ENCODE measurements at places on chromosomes 2 and 18.
A peak's percentile ranks its signal among the peaks of the same experiment; 100 is the strongest.

GRCh38 chr2:239977111-239977510 lies 48.0 kb downstream of the NDUFA10 start:
- DNase-seq, result no peak

GRCh38 chr2:52518678-52519077 lies 1248.9 kb upstream of the CHAC2 start:
- DNase-seq, result no peak

GRCh38 chr2:238861013-238861730 lies 13.3 kb downstream of the TWIST2 start:
- no peak for DNase-seq

DNA sequence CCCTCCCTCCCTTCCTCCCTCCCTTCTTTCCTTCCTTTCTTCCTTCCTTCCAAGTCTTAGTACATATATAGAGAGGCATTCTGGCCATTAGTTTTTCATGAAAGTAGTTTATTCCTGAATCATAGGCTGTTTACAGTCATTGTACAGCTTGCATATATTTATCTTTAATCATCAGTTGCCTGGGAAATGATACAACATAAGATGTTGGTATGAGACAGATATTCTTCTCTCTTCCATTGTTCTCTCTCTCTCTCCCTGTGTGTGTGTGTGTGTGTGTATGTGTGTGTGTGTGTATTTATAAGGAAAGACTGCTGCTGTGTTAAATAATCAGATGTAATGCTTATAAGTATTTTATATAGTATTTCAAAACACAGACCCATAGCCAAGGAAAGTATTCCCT lies 289.8 kb upstream of the UBE2E3 start:
- no peak for DNase-seq

- DNase-seq, result peak; percentile 59
Measured at GRCh38 chr2:207163053-207163755, 2.5 kb downstream of the KLF7 start.

DNA sequence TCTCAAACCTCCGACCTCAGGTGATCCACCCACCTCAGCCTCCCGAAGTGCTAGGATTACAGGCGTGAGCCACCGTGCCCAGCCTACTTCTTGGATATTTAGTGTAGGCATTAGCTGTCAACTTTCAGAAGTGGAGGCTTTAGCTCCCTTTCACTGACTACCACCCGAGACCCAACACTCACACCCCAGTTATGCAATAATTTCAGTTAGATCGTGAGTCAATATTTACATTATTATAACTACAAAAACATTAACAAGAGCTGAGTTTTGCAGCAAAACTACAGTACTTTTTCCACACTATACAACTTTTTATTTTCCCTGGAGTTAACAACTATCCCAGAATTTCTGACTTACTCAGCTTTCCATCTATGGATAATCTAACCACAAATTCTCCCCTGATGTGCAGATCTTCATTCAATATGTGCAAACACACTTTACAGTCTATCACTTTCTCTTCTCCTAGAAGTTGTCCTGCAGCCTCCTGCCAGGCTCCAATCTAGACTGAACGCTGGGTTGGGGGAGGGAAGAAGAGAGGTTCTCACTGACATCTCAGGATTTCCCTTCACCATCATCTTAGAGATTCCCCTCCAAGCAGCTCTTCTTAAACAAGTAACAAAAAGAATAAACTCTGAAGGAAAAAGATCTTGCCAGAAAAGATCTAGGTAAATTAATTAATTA lies 10.1 kb downstream of the TBC1D8 start:
- no peak for DNase-seq

- DNase-seq, result no peak
Measured at GRCh38 chr2:85695121-85695520, 963 bp downstream of the GNLY start.

- DNase-seq, result no peak
Measured at GRCh38 chr2:51960281-51960680, 928.3 kb upstream of the NRXN1 start.

DNA sequence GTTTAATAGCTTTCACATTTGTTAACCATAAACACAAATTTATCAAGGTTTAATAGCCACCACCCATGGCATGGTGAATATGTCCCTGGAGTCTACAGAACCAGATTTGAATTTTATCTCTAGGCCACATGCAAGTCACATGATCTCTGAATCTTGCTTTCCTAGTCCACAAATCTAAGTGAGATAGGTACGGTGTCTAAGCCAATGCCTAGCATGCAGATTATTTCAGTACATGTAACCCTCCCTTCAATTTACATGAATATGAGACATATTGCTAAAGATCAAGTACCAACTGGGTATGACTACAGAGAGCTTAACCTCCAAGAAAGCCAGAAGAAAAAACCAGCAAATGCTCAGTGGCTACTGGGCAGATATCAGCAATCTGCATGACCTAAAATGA lies 10.0 kb downstream of the ZNF24 start:
- DNase-seq, result no peak

Data from AG08396 (cell line).